Stimulated activated naive CD8-positive, alpha-beta T cell treated with anti-CD3 and anti-CD28 coated beads, Interleukin-15, amount 100 ng/mL, for 72 hours (primary cell): ENCODE measurements at places on chromosomes 3 and 15.

- DNase-seq, result no peak
Observed at GRCh38 chr15:70077188-70078147, 20.2 kb downstream of the TLE3 start.

- DNase-seq, result peak; percentile 67
Observed at GRCh38 chr3:30620402-30621360, 14.3 kb downstream of the TGFBR2 start.

DNA sequence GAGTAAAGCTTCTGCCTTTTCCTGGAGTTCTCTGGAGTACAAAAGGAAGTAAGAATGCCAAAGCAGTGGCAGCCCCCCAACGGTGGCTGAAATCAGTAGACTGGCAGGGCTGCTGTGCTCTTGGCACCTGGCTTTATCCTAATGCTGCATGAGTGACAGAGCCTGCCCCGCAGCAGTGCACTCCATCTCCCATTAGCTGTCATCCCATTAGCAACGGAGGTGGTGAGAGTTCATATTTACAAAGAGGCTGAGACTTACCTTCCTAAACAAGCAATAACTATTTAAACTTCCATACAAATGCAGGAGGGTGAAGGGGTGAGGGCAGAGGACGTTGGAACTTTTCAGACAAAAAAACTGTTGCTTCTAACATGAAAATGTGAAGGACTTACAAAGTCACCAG is 51.9 kb downstream of the SERPINI1 start:
- DNase-seq, result no peak

DNA sequence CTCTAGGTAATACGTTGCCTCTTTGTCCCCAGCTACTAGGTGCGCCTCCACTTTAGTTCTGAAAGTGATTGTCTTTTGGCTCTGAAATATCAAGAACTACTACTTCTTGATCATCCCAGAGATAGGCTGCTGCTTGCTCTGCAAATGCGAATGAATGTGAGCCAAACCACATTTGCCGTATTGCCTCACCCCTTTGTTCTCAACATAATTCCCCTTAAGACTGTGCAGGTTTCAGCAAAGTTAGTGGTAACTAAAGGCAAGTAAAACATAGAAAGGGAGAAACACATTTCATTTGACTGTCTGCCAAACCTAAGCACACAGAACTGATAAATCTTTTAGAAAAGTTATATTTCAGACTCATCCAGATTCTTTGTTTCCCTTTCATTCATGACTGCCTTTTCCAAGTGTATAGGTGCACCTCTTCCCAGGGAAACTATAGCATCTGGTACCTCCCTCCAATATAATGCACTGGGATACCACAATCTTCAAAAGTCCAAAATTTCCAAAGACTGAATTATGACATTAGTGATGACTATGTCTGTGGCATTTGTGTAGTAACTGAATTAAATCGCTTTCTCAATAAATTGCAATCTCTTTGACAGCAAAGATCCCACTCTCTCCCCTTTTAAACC is 720.6 kb upstream of the CBLB start:
- DNase-seq, result no peak

DNA sequence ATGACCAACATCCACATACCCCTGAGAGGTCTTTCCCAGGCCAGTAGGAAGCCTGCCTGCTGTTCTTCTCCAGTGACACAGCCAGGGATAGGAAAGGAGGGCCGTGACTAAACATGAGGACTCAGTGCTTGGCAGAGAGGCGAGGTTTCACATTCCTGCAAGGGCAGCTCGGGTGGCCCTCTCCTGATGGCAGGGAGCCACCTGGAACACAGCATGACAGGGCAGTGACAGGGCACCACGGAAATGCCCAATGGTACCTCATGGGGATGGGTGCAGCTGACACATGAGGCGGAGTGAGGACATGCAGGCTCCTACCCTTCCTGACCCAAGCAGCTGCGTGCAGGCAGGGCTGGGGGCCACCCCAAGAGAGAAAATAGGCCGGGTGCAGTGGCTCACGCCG is 7.4 kb upstream of the TGM5 start:
- DNase-seq, result no peak

GRCh38 chr3:13549623-13550422 is 898 bp downstream of the FBLN2 start:
- DNase-seq, result no peak

- DNase-seq, result peak; percentile 92
Observed at GRCh38 chr15:90059208-90059985, 42.9 kb downstream of the IDH2 start.

- no peak for DNase-seq
Observed at GRCh38 chr15:75032395-75032794, 9.0 kb downstream of the PPCDC start.

GRCh38 chr3:37622999-37623883 is 238.4 kb upstream of the CTDSPL start:
- no peak for DNase-seq

- no peak for DNase-seq
Observed at GRCh38 chr3:34725774-34726173, 913.6 kb upstream of the ARPP21 start.

GRCh38 chr3:42175386-42176240 is 84.5 kb downstream of the TRAK1 start:
- DNase-seq, result no peak

DNA sequence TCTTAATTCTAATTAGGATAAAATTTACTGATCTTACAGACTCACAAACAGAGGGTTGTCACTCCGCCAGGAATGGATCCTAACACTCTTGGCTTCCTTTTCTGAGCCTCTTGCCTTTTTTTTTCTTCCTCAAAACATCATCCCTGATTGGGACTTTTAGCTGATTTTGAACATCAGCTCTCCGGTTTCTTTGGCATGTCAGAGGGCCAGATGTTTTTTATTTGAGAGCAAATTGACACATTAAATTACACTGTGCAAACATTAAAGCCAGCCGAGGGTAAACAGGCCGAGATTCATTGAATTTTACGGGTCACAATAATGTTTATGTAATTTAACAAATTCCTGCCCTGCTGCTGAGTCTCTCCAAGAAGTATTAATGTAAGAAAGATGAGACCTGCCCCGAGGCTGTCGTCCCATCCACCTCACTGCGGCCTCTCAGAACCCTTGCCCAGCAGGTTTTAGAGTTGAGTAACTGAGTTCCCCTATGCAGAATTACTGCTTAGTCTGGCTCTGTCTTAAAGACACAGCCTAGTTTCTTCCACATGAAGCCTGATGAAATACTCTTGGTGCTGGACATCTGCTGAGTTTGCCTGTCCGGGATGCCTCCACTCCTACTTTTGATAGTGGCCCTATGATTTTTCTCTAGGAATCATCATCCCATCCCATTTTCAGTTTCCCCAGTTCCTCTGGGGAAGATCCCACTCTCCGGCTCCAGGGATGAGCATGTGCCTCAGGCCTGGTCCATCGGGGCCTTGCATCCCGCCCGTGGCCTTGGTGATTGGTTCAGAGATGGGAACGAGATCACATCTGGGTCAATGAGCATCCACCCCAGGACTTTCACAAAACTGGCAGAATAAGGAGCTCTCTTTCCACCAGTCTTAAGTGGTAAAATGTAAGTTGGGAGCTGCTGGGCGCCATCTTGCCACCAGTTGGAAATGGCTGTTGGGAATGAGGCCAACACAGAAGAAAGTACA is 226.6 kb upstream of the TLE3 start:
- DNase-seq, result no peak

- DNase-seq, result no peak
Observed at GRCh38 chr3:53236112-53236841, 19.5 kb downstream of the TKT start.

DNA sequence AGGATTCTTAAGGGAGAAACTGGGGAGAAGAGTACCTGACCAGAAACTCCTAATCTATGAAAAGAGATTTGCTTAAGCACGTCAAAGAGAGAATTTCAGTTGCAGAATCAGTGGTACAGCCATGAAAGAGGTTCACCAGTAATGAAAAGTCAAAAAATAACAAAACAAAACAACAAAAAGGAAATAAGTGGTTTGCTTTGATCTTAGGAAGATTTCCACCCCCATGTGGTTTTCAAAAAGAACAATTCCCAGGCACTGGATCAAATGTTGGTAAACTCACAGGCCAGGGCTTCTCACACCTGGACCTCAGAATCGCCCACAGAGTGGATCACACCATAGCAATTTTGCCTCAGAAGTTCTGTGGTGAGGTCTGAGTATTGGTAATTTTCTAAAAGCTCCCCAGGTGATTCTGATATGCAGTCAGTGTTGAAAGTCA is 67.5 kb downstream of the TMEM39A start:
- peak; percentile 39 for DNase-seq

DNA sequence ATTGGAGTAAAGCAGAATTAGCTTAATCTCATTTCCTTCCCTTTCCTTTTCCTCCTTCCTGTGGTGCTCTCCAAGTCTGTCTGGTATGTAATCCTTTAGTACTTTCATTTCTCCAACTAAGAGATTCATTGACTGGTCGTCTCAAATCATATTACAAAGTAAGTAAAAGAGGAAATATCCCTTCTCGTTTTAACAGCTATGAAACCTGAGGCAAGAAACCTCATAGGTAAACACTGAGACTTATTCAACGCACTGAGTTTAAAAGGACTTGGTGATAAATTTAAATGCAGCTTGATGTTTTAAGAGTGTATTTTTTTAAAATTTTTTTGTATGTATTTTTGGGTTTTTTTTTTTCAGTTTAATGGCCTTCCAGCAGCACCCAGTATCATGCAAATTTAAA is 117.2 kb upstream of the LRRC3B start:
- DNase-seq, result no peak

GRCh38 chr3:88150371-88150770 is 612 bp downstream of the C3orf38 start:
- DNase-seq, result no peak

DNA sequence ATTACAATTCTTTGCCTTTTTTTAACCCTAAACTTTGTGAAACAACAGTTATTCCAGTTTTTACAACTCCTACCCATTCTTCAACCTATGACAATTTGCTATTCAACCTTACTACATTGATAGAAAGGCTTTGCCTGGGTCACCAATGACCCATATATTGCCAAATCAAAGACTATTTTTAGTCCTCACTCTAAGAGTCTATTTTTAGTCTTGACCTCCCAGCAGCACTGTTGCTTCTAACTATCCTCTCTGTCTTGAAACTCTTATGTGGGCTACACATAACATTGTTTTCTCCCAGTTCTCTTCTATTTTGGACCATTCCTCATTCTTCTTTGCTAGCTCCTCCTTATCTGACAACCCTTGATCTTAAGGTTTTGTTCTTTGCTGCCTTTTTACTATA is 71.4 kb downstream of the C3orf80 start:
- DNase-seq, result no peak

DNA sequence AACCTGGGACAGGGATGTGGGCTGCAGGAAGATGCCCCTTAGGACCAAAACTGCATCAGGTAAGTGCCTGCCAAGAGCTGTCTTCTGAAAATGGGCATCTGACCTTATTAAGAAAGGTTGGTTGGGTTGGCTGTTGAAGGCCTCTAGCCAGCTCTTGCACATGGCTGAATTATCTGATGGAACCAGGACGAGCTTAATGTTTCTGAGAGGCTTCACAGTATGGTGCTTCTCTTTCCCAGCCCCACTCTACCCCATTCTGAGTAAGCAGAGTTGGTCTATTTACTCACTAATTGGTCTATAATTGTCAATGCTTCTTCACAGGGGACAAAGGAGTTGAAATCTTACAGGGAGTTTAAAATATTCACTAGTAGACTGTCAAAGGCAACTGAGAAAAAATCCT is 48.4 kb downstream of the DTWD1 start:
- no peak for DNase-seq

DNA sequence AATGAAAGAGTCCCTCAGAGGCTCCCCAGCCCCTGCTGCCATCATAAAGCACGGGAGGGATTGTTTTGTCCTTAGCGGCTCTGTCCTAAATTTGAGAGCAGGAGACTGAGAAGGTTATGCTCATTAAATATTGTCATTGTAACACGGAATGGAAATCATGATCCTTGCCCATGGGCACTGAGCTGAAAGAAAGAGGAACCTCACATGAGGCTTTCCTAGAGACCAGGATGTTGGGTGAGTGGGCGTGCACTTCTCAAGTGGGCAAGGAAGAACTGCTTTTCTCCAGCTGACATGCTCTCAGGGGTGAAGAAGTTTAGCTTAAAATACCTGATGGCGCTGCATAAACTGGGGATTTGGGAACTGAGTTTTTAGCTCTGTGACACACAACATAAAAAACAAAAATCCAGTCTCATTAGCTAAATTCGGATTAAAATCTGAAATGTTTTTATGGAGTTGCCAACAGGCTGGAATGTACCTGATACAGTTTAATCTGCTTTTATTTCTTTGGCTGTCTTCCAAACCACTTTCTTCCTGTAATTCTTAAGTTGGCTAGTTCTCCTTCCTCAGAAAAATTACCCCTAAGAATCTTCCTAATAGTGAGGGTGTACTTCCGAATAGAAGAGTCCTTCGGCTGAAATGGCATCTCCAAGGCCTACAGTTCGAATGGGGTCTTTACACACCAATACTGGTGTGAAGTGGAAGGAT is 31.7 kb downstream of the ADPGK start:
- DNase-seq, result no peak

DNA sequence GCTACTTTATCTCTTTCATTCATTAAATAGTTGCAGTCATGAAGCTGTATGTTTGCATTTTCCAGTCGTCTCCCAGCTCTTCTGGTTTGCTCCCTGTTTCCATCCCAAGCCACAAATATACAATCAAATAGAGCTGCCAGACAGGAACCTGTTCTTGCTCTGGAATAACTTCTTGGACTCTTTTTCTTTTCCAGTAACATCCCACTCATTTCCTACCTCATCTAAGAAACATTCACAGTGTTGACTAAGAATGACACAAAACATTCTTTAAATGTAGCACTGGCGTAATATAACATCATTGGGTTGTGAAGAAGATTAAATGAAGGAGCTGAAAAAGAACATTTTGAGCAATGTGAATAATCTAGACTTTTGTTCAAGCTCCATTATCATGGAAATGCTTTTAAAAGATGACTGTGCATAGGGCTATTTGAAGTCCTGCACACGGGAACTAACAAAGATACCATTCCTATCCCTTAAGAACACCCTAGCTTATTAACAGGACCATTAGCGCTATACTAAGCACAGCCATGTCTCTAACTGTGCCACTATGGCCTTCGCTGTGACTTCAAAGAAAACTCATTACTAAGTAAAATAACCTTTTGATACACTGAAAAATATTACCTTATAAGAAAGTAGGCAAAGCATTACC is 574.0 kb downstream of the NAALADL2 start:
- no peak for DNase-seq

GRCh38 chr3:117887901-117888300 is 1146.7 kb downstream of the IGSF11 start:
- no peak for DNase-seq
